ENCODE measurements at places on chromosomes 5 and 9.

DNA sequence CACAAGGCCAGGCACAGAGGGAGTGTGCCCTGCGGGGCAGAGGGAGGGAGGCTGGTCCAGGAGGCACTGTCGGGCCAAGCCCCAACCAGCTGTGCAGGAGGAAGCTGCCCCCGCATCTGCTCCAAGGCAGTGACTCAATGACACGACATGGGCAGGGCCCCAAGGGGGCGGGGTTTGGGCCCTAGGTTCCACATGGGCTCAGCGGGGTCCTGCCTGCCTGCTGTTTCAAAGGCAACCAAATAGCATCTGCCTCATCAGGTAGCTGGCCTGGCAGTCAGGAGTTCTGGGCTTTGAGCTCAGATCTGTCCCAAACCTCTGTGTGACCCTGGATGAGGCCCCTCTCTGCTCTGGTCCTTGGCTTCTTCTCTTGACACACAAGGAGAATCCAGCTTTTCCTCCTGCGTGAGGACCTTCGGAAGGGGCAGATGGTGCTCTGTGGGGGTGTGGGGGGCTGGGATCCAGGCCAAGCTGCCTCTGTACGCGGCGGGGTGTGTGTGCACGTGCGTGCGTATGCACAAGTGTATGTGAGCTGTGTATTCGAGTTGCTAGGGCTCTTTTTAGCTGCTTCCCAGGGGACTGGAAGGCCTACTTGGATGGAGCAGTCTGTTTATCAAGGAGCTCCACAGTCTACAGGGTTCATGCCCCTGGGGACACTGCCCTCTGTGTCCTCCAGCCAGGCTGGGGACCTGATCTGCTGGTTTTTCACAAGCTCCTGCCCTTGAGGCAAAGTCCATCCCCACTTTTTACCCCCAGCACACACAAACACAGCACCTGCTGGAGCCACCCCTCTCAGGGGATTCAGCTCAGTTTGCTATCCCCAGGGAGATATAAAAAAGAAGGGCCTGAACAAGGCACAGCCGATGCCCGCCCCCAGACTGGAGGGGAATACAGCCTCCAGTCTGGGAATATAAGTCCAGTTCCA lies 138.9 kb downstream of the RGS3 start:
- no peak for DNase-seq

GRCh38 chr9:136985027-136985602 lies 2.3 kb downstream of the LCNL1 start:
- no peak for DNase-seq

- no peak for DNase-seq
These were observed 21.3 kb downstream of the SPRY4 start for GRCh38 chr5:142303565-142303964.

DNA sequence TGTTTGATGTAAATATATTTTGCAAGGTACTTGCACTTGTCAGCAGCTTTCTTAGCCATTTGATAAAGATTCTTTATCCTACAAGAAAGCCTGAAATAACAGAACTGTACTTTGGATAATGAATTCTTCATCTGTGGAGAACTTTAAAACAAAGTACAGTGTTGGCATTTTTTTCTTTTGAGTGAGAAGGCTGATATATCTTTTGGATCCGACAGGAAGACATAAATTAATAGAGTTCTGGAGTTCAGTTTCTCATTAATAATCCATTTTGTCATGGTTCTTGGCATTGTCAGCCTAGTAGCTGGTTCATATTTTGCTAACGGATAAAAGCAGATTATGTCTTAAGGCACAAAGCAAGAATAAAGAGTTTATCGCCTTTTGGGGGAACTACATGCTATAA lies 17.0 kb downstream of the PBX3 start:
- no peak for DNase-seq

DNA sequence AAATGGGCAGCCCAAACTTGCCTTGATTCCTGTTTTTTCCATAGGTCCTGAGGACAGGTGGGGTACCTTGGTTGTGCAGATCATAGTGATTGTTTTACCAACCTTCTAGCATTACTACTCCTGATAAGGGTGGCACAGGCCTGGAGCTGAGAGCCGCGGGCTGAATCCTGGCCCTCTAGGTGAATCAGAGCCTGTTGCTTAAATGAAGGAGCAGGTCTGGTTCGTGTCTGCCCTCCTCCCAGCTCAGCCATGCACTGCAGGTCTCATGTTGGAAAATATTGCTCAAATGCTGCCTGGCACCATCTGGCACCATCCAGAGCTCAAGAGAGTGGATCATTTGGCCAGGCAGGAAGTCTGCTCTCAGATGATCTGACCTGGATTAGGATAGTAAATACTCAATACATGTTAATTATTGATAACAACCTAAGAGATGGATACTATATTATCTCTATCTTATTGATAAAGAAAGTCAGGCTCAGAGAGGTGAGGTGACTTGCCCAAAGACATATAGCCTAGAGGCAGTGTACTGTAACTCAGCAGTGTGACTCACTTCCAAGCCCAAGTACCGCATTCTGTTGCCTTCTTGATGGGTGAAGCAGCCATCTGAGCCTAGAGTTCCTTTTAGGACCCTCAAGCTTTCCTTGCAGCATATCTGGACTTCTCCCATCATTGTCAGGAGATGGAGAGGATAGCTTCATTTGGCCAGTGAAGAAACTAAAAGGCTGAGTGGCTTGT lies 104.3 kb upstream of the PITX1 start:
- DNase-seq, result no peak

DNA sequence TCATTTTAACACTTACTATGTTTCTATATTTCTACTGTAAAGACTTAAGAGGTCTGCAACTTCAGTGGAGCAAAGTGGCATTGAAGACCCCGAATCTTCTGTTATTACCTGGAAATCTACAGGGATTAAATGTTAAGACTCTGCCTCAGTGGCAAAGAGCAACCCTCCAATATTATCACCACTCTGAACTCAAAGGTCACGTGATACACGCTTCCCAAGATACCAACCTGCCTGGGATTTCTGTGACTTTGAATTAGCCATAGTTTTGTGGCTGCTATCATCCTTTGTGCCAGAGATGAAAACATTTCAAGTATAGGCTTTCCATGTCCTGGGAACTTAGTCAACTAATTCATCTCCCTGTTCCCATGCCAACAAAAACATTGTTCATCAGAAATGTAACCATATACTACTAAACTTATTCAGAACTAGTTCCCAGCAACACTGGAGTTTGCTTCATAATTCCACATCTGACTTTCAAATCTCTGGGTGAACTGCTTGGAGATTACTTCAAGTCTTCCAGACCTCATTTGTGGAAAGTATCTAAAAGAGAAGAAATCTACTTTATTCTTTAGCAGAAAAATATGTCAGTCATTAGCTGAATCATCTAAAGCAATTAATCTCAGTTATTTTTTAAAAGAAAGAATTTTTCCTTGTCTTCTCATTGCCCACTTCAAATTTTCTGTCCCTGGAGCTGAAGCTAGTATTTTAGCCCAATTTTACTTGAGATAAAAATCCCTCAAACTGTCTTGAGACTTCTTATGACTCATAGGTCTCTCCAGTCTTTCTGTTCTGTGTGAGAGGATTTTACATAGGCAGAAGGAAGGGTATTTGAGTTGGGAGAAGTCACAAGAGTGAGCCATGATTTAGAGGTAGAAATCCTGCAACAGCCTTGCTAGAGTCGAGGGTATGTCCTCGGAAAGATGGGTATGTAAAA lies 83.0 kb downstream of the ZNF462 start:
- no peak for DNase-seq

Data from putamen (tissue), 1 donor.